ENCODE measurements at places on chromosomes 16 and 17.

- no peak for DNase-seq
Observed at GRCh38 chr16:50229149-50229726, 37.1 kb upstream of the ADCY7 start.

DNA sequence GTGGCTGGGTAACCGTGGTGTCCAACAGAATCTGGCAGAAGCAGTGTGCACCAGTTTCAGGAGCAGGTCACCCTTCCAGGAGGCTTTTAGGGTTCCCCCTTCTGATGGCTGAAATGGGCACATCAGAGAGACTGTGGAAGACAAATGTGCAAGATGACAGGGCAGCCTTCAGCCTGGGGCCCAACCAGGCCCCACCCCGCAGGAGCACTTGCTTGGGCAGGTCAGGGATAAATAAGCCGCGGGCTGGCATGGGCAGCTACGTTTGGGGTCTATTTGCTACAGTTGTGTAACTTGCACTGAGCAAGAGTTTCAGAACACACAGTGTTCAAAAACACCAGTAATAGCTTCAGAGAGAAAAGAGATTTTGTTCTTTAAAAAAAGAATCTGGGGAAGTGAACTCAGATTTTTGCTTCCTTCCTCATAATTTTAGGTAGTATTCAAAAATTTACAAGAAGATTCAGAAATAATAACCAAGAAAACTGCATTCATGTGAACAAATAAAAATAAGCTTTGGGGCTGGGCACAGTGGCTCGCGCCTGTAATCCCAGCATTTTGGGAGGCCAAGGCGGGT is 44.9 kb upstream of the BAHCC1 start:
- no peak for DNase-seq

DNA sequence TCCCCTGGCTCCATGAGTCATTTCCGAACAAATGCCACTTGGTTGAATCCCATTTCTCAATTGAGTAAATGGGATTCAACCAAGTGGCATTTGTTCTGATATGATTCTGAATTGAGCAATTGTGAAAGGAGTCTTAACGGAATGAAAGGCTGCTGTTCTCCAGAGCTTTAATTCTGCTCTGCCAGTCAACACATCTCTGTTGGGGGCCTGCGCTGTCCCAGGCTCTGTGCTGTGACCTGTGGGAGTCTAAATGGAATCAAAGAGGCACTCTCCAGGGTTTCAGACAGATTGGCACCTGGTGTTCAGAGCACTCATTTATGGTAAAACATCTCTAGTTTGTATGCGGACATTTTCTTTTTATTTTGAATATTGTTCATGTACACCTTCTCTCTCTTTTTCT is 126.2 kb downstream of the WSCD1 start:
- DNase-seq, result no peak

- DNase-seq, result no peak
Observed at GRCh38 chr17:18994631-18995030, 9.9 kb downstream of the FAM83G start.

- no peak for DNase-seq
Observed at GRCh38 chr16:52621651-52622050, 74.7 kb upstream of the TOX3 start.

GRCh38 chr16:83054283-83054682 is 427.5 kb downstream of the CDH13 start:
- no peak for DNase-seq
